ENCODE measurements at places on chromosomes 5 and 9.

DNA sequence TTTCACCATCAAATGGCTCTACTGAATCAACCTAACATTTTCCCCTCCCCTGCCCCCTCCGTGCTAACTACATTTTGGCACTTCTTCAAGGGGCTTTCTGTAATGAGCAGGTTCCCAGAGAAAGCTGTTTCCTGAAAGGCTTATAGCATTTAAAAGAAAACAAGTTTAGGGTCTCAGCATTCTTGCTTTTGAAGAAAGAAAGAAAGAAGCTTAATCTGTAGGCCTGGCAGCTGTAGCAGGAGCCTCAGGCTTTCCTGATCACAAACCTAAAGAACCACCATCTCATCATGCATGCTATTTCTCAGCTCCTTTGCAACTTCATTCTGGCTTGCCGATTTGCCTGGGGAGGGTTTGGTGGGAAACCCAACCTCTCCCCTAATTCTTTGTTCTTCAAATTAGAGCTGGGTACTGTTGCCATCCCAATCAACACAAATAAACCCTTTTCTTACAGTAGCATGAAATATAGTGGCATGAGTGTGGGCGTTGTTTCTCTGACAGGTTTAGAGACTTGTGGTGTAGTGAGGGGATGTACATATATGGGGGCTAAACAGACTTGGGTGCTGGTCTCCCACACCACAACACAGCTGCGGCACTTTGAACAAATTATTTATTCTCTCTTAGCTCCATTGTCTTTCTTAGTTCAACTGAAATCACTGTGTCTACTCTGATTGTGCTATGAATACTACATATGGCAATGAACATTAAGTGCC is 160.5 kb upstream of the TNC start:
- DNase-seq = no peak

DNA sequence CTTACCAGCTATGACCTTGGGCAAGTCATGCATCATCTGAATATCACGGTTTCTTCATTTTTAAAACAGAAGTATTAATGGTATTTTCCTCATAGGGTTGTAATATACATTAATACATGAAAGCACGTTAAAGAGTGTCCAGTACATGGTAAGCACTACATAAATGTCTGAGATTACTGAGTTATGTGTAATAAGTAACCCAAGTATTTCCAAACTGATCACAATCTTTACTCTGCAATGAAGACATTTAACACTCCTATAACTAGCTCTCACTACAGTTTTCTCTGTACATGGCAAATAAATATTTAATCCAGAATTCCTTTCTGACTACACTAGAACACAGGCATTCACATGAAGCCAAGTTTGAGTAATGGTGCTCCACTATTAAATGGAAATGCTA is 4.0 kb downstream of the GLDC start:
- no peak for DNase-seq

- DNase-seq = no peak
These were observed 38.6 kb upstream of the SNX2 start for GRCh38 chr5:122736086-122736845.

GRCh38 chr9:107688728-107689127 is 199.2 kb upstream of the KLF4 start:
- DNase-seq = no peak

DNA sequence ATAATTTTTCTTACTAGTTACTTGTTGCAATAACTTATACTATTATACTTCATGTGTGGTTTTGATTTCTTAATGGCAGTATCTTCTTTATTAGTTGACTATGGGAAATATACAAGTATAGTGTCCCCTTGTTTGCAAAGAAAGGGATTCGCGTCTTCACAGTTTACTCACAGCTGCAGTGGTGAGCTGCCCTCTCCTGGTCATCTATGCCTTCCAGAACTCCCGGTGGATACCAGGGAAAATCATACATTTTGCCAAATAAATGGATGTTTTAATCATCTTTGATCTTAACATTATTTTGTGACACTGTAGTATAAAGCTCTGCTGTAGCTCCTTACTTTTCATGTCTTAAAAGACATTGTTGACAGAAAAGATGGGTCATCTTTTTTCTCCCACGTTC is 142.0 kb downstream of the ZCCHC7 start:
- peak; percentile 5 for DNase-seq

- DNase-seq = no peak
These were observed 17.8 kb upstream of the S1PR3 start for GRCh38 chr9:88973281-88974045.

DNA sequence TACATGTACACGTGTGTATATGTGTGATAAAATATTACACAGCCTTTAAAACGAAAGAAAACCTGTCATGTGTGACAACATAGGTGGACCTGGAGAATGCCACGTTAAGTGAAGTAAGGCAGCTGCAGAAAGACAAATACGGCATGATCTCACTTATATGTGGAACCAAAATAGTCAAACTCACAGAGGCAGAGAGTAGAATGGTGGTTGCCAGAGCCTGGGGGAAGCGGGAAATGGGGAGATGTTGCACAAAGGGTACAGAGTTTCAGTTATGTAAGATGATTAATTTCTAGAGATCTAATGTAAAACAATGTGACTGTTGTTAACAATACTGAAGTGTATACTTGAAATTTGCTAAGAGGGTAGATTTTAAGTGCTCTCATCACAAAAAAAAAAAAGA is 34.8 kb downstream of the ADAMTS12 start:
- no peak for DNase-seq

All from small intestine (tissue), 16 donors.